ENCODE measurements at places on chromosomes 2 and 18. TPM values are rescaled to one million over a fixed set of nuclear protein-coding genes. Genes with fewer than 3 reads are reported as not detected.

DNA sequence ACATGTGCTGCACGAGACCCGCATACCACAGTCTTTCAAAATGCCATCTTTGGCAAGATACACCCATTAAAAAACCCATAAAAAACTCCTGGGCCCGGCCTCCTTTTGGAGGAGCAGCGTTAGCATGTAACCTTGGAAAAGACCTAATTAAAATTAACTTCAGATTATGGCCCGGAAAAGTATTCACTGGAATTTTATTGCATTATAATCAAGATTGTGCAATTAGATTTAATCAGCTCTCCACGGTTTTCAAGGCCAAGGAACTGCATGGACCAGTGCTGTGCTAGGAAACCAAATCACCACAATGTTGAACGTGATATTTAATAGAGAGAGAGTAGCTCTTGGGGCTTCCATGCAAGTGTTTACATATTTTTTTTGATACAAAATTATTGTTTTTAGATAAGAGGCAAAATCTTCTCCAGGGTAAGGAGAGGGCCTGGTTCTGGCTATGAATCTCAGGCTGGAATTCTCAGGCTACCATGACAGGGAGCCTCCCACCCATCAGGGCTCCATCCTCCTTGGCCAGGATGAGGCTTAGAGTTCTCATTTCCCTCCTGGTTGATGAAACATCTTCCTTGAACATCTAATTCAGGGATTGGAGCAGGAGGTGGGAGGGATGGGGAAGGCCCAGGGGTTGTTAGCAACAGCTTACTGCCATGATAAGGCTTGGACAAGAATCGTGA, 82.0 kb upstream of the TTC39C start:
- no peak for DNase-seq

Gene STAM2
- 18.8 TPM for total RNA-seq

Gene SLC8A1
- 19.9 TPM for total RNA-seq

Gene DNER
- total RNA-seq = 5.5 TPM

Gene SCN3A
- not detected for total RNA-seq

Gene KIAA2012
- total RNA-seq = not detected

DNA sequence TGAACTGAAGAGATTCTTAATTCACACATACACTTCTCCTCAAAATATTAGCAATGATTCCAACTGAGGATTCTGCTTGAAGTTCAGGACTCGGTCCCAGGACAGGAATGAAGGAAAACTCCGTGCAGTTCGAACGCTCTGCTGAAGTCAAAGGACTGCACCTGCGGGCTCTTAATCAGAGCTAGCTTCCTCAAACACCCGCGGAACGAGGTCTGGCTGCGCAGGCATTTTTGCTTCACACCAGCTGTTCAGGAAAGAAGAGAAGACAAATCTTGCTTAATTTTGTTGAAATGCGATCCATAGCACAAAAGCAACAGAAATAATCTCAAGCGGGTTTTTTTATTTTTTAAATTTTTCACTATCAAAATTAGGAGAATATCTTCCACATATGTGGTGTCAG, 175.6 kb downstream of the LAMA1 start:
- DNase-seq = no peak

Gene VWC2L
- total RNA-seq = not detected

- DNase-seq = no peak
Observed at GRCh38 chr18:34003687-34004086, 221.0 kb downstream of the NOL4 start.

Gene MERTK
- total RNA-seq = 0.07 TPM

- no peak for DNase-seq
Observed at GRCh38 chr2:237320801-237321560, 93.0 kb downstream of the COL6A3 start.

DNA sequence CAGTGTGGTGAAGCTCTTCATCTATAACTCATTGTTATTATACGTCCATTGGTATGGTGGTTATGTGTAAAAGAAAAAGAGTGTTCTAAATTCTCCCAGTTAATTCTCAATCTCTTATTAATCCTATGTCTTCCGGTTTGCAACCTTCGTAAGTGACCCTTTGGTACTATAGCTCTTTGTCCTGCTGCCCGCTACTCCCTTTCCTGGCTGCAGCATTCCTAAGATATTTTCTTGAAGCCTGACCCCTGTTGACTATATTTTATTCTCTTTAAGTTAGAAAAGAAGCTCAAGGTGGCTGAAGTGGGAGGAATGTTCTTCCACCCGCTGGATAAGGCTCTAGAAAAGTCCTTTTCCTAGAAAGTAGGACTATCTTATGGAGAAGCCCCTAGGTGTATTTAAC, 684.8 kb downstream of the SOCS6 start:
- no peak for DNase-seq

Gene FECH
- 19.6 TPM for total RNA-seq

DNA sequence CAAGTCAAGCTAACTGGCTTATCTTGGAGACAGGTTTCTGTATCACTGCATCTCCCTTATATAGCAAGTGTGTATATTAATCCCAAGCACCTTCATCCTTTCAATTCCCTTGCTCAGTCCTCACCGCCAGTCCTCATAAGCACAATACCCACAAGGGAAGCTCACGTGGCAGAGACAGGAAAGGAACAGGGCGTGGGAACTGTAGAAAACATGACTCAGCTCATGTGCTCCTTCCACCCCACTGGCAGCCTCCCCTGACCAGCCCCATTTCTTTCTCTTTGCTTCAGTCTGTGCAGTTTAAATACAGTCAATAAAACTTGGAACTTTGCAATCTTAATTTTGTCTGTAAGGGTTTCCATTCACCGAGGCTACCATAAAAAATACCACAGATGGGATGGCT, 36.5 kb upstream of the CDH19 start:
- DNase-seq = no peak

Measured in foreskin keratinocyte (primary cell).